NCI-H1694 treated with DMSO at 0.1 percent for 48 hours (cell line): ENCODE measurements at places on chromosomes 2 and 18.

DNA sequence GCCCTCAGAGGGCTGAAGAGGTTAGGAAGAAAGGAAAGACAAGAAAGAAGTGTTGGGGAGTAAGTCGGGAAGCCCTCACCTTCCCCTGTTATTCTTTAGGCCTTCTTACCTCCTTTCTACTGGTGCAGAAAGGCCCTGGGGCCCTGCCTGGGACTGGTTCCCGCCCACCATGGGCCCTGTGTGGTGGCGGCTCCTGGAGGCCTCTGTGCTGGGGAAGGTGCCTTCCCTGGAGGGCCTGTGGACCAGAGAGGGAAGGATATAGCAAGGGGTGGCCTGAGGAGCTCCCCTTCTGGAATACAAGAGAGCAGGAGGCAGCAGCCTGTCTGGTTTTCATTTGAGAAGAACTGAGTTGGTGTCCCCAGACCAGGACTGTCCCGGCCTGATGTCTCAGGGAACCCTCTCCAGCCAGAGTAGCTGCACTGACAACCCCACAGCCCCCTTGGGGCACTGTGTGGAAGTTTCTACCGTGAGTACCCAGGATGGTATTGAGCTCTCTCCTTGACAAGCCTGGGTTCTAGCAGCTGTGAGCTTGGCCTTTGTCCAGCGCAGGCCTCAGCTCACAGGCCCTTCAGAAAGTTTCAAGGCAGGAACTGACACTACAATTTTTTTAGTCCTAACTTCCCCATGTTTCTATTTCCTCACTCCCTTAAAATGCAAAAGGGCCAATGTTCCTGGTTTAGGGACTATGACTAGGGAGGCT lies 47.1 kb downstream of the EFR3B start:
- DNase-seq, result no peak

DNA sequence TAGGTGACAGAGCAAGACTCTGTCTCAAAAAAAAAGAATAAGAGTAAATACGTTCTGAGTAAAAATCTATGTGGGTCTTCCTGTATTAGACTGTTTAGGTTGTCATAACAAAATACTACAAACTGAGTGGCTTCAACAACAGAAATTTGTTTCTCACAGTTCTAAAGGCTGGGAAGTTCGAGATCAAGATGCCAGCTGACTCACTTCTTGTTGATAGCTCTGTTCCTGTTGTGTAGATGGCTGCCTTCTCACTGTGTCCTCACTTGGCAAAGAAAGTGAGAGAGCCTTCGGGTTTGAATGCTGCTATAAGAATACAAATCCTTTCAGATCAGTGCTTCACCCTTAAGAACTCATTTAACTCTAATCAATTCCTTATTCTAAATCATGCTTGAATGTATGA lies 430.0 kb upstream of the VWC2L start:
- DNase-seq, result no peak

GRCh38 chr2:26847655-26848335 lies at the start of gene DPYSL5:
Gene DPYSL5, plus strand, starts transcription at chr2:26848132. Its CDS starts 50,368 bp downstream, at chr2:26898500.
- DNase-seq, result peak; percentile 76

- no peak for DNase-seq
Observed at GRCh38 chr2:145016711-145017110, 496.8 kb upstream of the ZEB2 start.

GRCh38 chr18:76824145-76824676 lies 1.9 kb downstream of the ZNF236 start:
- DNase-seq, result no peak

DNA sequence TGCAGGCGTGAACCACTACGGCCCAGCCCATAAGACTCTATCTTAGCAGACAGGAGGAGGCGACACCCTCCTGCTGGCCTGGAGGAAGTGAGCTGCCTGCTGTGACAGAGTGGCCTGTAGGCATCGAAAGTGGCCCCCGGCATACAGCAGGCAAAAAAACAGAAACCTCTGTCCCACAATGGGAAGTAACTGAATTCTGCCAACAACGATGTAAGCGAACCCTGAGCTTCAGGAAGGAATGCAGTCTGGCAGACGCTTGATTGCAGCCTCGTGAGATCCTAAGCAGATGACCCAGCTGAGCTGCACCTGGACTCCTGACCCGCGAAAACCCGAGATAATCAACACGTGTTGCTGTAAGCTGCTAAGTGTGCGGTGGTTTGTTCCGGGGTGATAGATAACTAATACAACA lies 13.6 kb downstream of the MRO start:
- DNase-seq, result no peak
